ENCODE measurements at places on chromosomes 2 and 18. TPM values are rescaled to one million over a fixed set of nuclear protein-coding genes. Genes with fewer than 3 reads are reported as not detected.

MCEE gene
- 22.7 TPM for total RNA-seq

CNTNAP5 gene
- not detected for total RNA-seq

EFR3B gene
- 1.4 TPM for total RNA-seq

TCF7L1 gene
- 1.3 TPM for total RNA-seq

KCNJ13 gene
- total RNA-seq = 0.14 TPM

TMEM37 gene
- total RNA-seq = not detected

SOS1 gene
- total RNA-seq = 51.3 TPM

REG3A gene
- total RNA-seq = not detected

FAM124B gene
- total RNA-seq = 0.30 TPM

ADAM17 gene
- 64.7 TPM for total RNA-seq

LIMS4 gene
- total RNA-seq = 18.4 TPM

VIL1 gene
- not detected for total RNA-seq

KLHL14 gene
- not detected for total RNA-seq

IFIH1 gene
- total RNA-seq = 5.6 TPM

KCNS3 gene
- 5.5 TPM for total RNA-seq

NOP58 gene
- total RNA-seq = 73.3 TPM

ASTL gene
- total RNA-seq = 0.23 TPM

HRH4 gene
- 0.05 TPM for total RNA-seq

ASB18 gene
- not detected for total RNA-seq

ACTG2 gene
- total RNA-seq = 175 TPM

PTPRM gene
- 50.6 TPM for total RNA-seq

PARD3B gene
- total RNA-seq = 13.0 TPM

SP5 gene
- total RNA-seq = not detected

CFAP210 gene
- total RNA-seq = not detected

SLC1A4 gene
- total RNA-seq = 21.4 TPM

THSD7B gene
- not detected for total RNA-seq

DCDC2C gene
- total RNA-seq = not detected

CNDP1 gene
- not detected for total RNA-seq

ALK gene
- not detected for total RNA-seq

RGPD4 gene
- not detected for total RNA-seq

ESPNL gene
- 1.5 TPM for total RNA-seq

C2orf92 gene
- 3.1 TPM for total RNA-seq

ANKRD30BL gene
- total RNA-seq = not detected

CYP27C1 gene
- not detected for total RNA-seq

MPPE1 gene
- 25.9 TPM for total RNA-seq

TNFAIP6 gene
- 41.6 TPM for total RNA-seq

SIX3 gene
- total RNA-seq = not detected

PTPN18 gene
- 9.5 TPM for total RNA-seq

GALR1 gene
- not detected for total RNA-seq

RNU2-63P gene
- 78.4 TPM for total RNA-seq

VWC2L gene
- not detected for total RNA-seq

FN1 gene
- 24,089 TPM for total RNA-seq

HOXD11 gene
- 7.8 TPM for total RNA-seq

UGT1A5 gene
- not detected for total RNA-seq

TRIM43 gene
- not detected for total RNA-seq

SKOR2 gene
- not detected for total RNA-seq

TYW5 gene
- 11.0 TPM for total RNA-seq

EPC2 gene
- total RNA-seq = 17.5 TPM

All from smooth muscle cell of the umbilical artery (primary cell).